Endodermal cell (in vitro differentiated cells): ENCODE measurements at places on chromosomes 12 and 14. TPM values are rescaled to one million over a fixed set of nuclear protein-coding genes. Genes with fewer than 3 reads are reported as not detected.

GRCh38 chr12:19912991-19913390 lies 455.3 kb upstream of the PDE3A start:
- DNase-seq: no peak
- no peak overlapping the region for H3K27ac ChIP-seq
- H3K27me3 ChIP-seq: no peaks in the 10 kb centered on the region

DNA sequence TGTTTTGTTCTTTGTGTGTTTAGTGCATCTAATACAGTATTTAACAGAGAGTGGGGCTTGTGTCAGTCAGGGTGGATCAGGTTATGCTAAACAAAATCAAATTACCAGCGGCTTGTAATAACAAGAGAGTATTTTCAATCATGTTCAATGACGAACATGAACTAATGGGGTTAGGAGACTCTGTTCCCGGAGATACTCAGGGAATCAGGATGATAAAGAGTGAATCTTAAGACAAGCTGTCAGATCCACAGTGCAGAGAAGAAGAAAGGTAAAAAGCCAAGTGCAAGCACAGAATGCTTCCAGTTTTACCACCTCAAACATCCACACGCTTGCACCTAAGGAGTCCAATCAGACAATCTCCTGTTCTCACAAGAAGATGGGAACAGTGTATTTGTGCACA lies 1331.5 kb upstream of the TMEM132C start:
- no peak overlapping the region for H3K4me3 ChIP-seq
- DNase-seq: no peak
- no peak overlapping the region for H3K27ac ChIP-seq
- no peaks in the 10 kb centered on the region for H3K4me1 ChIP-seq
- H3K27me3 ChIP-seq: no peaks in the 10 kb centered on the region
- no peaks in the 10 kb centered on the region for H3K36me3 ChIP-seq

DNA sequence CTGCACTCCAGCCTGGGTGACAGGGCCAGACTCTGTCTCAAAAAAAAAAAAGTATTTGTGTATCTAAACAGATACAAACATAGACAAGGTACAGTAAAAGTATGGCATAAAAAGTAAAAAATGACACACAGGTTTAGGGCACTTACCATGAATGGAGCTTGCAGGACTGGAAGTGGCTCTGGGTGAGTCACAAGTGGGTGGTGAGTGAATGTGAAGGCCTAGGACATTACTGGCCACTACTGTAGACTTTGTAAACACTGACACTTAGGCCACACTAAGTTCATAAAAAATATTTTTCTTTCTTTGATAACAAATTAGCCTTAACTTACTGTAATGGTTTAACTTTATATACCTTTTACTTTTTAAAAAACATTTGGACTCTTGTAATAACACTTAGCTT lies 38.0 kb upstream of the EIF5 start:
- H3K27me3 ChIP-seq: no peaks in the 10 kb centered on the region
- H3K36me3 ChIP-seq: no peaks in the 10 kb centered on the region
- DNase-seq: no peak
- H3K4me3 ChIP-seq: no peak overlapping the region

DNA sequence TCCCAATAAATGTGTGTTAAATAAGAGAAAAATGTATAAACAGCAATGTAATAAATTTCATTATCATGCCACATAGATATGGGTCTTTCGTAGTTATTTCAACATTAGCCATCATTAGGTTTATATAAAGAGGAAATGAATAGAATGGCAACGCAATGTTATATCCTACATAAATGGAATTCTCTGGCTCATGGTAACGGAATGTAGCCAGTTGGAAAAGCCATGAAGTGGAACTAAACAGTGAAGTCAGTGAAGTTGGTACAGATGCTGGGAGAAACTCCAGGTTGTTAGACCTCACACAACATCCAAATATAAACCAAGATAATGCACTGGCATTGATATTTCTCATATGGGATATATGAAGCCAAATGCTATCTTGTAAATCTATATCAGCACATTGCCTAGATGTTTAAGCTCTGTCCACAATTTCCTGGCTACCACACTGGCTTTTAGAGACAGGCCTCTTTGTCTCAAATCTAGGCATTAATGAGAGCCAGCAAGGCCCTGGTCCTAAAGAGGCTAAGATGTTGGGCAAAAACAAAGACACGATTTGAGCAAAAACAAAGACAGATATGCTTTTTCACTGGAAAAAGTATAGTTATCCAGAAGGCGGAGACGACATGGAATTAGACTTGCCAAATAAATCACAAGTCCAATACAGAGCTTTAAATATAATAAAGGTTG lies 861.0 kb downstream of the RPS29 start:
- no peak for DNase-seq
- no peaks in the 10 kb centered on the region for H3K36me3 ChIP-seq
- H3K4me1 ChIP-seq: peaks cover 3% of the 10 kb centered on the region

GRCh38 chr14:106058342-106058741 lies 532.0 kb downstream of the TMEM121 start:
- no peak overlapping the region for H3K4me3 ChIP-seq
- no peaks in the 10 kb centered on the region for H3K4me1 ChIP-seq
- H3K27ac ChIP-seq: no peak overlapping the region
- no peak for DNase-seq
- no peaks in the 10 kb centered on the region for H3K27me3 ChIP-seq
- no peaks in the 10 kb centered on the region for H3K36me3 ChIP-seq

- no peaks in the 10 kb centered on the region for H3K4me1 ChIP-seq
- peak overlapping the region; percentile 5 for H3K27ac ChIP-seq
- DNase-seq: no peak
- no peaks in the 10 kb centered on the region for H3K27me3 ChIP-seq
- H3K4me3 ChIP-seq: no peak overlapping the region
- peaks cover 11% of the 10 kb centered on the region for H3K36me3 ChIP-seq
Observed at GRCh38 chr14:100523131-100523842, 63.9 kb downstream of the BEGAIN start.

- H3K27me3 ChIP-seq: peaks cover 17% of the 10 kb centered on the region
- H3K36me3 ChIP-seq: no peaks in the 10 kb centered on the region
- no peak for DNase-seq
- no peaks in the 10 kb centered on the region for H3K4me1 ChIP-seq
- no peak overlapping the region for H3K27ac ChIP-seq
Observed at GRCh38 chr12:48361664-48362339, 11.1 kb upstream of the ZNF641 start.

DNA sequence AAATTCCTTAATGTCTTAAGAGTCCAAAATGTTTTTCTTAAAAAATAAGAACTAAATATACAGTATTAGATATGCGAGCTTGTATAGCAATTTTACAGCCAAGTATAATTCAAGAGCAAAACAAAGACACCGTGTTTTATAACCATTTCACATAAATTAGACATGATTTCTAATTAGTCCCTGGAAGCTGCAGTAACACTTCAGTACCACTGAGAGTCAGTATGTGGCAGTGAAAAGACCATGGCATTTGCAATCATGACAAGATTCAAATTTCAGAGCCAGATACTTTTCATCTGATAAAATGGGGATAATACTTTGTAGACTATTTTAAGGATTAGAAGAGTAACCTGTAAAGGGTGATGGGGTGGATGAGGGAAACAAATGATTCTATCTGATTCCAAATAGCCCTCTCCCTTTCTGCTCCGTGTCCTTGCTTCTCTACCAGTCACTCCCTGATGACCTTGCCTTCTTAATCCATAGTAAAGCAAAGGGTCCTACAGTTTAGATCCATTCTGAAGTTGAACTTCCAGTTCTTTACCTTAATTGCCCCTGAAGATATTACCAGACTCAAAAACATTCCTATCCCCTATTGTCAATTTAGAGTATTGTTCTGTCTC lies 145.4 kb upstream of the ABCD2 start:
- H3K4me1 ChIP-seq: no peaks in the 10 kb centered on the region
- H3K27me3 ChIP-seq: no peaks in the 10 kb centered on the region
- no peak overlapping the region for H3K27ac ChIP-seq
- no peaks in the 10 kb centered on the region for H3K36me3 ChIP-seq

MUCL1 gene
- total RNA-seq: not detected in 3 replicates

RERGL gene
- total RNA-seq: not detected in 2 replicates

PPM1H gene
- total RNA-seq: 44.0 to 75.2 TPM (median 74.4 TPM) in 3 replicates

CD4 gene
- 1.1 and 1.3 TPM in 2 replicates for total RNA-seq

MDGA2 gene
- total RNA-seq: 8.3 and 8.8 TPM in 2 replicates

SCNN1A gene
- total RNA-seq: 32.1 to 120 TPM (median 34.7 TPM) in 3 replicates

PTGDR gene
- 0.09 TPM in 1 of 2 replicates, not detected in the other for total RNA-seq
